ENCODE measurements at places on chromosomes 5 and 9.
A peak's percentile ranks its signal among the peaks of the same experiment; 100 is the strongest.

- peak; percentile 45 for DNase-seq
Measured at GRCh38 chr5:62701036-62701435, 122.4 kb downstream of the LRRC70 start.

GRCh38 chr9:86185872-86186271 lies 73.6 kb downstream of the C9orf153 start:
- DNase-seq, result no peak

- no peak for DNase-seq
Measured at GRCh38 chr9:80492221-80492620, 920.5 kb downstream of the TLE4 start.

- DNase-seq, result no peak
Measured at GRCh38 chr5:179967489-179967888, 59.8 kb upstream of the TBC1D9B start.

DNA sequence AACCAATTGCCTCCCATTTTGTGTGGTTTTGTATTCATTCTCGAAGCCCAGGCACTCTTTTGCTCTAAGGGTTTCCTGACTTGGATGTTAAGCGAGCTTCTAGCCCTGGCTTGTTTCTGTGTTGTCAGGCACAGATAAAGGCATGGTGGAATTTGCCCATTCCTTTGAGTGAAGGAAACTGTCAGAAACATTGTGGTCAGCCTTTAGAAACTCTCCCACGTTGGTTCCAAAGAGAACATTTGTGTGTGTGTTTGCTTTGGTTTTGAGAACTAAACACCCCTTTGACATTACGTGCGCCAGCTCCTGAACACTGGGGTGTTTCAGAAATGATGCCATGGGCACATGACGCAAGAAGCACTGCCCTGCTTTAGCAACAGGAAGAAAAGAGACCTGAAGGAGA lies 320.9 kb downstream of the NTRK2 start:
- no peak for DNase-seq

GRCh38 chr5:62065050-62065449 lies 241.0 kb upstream of the KIF2A start:
- no peak for DNase-seq

DNA sequence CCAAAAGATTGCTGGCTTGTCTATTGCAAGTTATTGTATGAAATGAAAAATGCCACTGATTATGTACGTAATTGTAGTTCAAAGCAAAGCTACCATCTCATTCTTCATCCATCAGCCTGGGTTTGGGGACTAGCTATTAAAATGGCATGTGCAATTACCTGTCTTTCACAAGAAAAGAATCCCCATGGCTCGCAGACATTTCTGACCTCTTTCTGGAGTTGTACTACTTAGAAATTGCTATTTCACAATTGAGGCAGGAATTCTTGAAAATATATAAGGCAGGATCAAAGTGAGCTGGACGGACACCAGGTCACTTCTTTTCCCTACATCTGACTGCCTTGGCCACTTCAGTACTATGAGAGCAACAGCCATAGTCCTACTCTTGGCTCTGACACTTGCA lies at the start of gene SPINK9:
SPINK9 (plus strand) TSS at position 301 of the 400 bp plus-strand sequence; CDS start at position 356, 55 bp downstream.
- DNase-seq, result no peak

DNA sequence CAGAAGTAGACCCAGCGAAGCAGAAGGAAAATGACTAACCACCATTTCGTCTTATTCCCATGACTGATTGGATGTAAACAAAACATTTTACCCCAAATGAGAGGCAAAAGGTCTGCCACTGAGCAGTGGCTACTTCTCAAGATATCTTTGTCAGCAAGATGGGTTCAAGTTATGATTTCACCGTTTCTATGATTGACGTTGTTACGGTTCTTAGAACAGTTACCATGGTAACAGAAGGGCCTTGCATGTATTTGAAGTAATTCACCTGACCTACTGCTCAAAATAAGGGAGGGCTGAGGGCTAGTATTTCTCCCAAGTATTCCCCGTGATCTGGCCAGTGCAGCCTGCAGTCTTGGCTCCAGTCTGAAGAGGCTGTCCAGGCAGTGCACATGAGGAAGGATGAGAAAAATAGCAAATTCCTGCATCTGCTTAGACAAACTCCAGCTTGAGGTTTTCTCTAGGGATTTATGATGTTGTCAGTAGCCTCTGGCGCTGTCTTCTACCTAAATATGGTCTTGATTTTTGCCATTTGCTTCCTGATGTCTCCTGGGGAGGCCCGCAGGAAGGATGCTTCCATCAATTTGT lies 372.7 kb downstream of the TMEM38B start:
- no peak for DNase-seq

DNA sequence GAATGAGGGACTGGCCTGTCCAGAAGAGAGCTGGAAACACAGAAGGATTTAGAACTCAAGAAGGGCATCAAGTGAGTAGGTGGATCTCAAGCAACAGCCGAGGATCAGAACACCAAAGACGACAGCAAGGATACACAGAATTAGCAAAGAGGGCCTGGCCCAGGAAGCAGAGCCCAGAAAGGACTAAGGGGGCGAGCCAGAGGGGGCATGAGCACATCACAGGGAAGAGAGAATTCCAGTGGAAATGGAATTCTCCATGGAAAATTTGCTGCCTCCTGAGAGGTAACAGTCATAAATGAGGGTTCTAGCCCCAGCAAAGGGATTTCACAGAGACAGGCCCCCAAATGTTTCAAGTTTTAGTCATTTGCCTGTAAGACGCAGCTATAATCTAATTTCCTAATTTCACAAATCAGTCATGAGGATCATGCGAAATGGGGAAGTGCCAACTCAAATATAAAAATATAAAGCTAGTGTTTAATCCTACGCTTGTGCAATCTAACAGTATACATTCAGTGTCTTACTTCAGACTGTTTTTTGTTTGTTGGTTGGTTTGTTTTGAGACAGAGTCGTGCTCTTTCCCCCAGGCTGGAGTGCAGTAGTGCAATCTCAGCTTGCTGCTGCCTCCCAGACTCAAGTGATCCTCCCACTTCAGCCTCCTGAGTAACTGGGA lies 46.7 kb downstream of the FNBP1 start:
- peak; percentile 93 for DNase-seq

GRCh38 chr5:154221371-154221896 lies 30.9 kb downstream of the GALNT10 start:
- peak; percentile 43 for DNase-seq

DNA sequence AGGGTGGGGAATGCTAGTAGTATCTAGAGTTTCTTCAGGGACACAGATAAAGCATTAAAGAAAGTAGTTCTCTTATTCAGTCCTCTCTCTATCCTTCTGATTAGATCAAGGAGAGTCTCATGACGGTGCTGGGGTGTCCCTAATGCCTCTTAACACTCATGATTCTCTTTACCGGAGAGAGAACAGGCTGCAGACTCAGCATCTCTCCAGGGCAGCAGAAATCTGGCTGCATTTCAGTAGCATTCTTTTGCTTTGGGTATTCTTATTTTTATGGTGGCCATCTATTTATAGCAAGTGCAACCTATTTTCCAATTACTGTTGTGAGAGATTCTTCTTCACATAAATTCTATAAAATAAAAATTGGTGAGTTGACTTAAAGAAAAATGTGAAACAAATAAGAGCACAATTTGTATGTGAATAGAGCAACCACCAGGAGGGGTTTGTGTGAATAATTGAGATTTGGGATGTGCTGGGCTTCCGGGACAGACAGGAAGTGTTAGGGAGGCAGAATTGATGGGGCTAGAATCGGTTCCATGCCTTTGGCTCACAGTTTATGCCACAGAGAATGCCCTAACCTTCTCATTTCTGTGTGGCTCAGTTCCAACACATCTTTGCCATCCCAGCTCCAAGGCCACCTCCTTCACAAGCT lies 23.8 kb upstream of the BOD1 start:
- DNase-seq, result no peak

DNA sequence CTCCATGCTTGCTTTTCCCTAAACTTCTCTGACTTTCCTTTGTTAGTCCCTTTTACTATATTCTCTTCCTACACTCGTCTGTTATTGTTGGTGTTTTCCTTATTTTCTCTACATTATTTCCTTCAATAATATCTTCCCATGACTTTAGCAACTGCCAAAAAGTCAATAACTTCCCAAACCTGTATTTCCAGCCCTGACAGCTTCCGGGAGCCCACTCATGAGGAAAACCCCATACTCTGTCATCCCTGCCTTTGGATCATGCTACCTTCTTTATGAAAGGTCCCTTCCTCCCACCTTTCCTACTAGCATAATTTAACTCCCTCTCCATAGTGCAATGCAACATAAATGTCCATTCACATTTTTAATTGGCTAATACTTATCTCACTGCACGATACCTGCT lies 144.0 kb upstream of the CDH6 start:
- no peak for DNase-seq

DNA sequence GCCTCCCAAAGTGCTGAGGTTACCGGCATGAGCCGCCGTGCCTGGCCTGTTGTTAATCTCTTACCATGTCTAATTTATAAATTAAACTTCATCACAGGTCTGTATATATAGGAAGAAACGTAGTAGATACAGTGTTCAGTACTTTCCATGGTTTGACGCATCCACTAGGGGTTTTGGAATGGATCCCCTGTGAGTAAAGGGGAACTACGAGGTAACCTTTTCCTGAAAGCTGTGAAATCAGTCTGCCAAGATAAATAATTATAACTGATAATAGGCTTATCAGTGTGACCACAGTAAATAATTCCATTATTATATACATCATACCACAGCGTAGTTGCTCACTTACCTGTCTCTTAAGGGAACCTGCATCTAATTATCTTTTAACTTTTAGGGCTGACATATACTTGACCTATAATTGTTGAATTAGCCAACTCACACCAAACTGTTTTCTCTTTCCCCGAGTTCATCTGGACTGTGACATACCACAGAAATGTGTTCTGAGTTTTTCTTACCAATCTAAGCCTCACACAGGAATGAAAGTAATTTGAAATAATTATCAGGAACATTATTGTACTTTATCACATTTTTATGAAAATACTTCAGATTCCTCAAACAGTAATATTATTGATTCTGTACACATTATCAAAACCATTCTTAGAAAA lies 42.9 kb downstream of the DAPK1 start:
- no peak for DNase-seq

DNA sequence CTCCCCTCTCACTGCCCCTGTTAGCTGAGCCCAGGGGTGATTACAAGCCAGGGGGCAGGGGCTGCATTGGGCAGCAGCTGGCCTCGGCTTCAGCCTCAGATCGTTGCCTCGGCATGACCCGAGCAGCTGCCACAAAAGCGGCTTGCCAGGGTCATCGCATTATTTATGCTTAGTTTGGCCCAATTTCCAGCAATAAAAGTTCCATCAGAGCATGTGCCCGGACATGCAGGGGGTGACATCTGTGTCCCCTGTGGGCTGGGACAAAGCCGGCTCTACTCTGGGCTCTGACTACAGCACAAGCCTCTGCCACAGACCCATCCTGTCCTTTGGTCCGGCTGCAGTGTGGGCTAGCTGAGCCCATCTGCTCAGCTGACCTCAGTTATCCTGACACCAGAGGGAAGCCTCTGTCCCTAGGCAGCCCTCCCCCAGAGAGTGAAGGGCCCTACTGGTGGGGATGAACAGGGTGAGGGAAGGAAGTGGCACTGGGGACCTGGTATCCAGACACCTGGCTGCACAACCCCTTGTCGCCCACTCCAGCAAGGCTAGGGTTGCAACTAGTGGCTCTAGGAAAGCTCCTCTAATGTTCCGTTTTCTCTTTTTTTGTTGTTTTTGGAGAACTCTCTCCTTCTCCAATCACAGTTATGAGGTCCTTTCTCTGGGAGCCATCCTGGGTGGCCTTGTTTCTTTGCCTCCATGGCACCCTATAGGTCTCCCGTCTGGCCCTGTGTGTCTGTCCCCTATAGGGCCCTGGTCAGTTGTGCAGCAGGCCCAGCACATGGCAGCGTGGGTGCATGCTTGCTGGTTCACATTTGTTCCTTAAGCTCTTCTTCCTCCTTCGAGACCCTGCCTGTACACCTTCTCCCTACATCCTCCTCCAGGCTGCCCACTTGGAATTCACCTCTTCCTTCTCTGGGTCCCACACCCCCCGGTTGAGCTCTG lies 13.3 kb upstream of the GADD45G start:
- no peak for DNase-seq

DNA sequence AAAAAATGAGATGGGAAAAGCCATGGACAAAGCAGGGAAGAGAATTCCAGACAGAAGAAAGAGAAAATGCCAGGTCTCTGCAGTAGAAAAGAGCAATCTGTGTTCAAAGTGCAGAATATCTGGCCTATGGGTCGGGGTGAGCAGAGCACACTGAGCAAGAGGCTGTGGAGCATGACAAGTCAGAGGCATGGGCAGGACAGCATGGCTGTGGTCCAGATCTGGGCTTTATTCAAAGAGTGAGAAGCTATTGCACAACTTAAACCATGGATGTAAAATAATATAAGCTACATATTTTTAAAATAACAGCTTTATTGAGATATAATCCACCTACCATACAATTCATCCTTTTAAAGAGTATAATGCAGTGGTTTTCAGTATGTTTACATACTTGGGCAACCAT lies 133.1 kb upstream of the SPDL1 start:
- no peak for DNase-seq
